Ascending aorta (tissue), 2 donors: ENCODE measurements at places on chromosomes 5 and 9.
A peak's percentile ranks its signal among the peaks of the same experiment; 100 is the strongest.

DNA sequence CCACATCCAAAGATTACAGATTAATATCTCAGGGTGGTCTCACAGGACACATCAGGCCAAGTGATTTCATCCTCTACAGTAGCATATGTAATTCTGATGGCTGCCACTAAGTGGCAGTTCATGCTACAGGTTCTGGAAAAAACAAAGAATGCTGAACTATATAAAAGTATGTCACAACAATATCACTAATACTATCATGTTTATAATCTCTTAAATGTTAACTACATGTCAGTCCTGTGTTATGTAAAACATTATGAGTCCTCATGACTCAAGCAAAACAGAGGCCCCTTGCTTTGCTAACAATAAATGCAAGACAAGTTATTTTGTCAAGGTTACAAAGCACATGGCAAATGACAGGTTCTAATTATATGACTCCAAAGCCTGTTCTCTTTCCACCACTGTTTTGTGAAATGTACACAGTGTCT lies 233.2 kb downstream of the FBXL17 start:
- no peak overlapping the region for H3K27ac ChIP-seq
- H3K4me3 ChIP-seq = no peak overlapping the region

DNA sequence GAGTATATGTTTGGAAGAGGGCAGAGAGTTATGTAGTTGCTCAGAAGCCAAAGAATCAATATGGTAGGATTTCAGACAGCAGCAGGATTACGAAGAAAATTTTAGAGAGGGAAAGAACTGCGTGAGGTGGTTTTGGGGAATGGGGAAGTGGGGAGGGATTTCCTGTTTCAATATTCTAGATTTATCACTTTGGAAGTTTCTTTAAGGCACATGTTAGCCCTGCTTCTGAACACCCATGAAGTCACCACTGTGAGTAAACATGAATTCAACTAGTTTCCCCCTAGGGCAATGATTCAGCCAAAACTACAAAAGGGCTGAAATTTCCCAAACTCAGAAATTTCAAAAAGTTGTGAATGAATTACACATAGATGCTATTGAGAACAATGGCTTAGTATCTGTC lies 132.2 kb downstream of the EBF1 start:
- DNase-seq = no peak
- peaks cover 29% of the 10 kb centered on the region for H3K4me1 ChIP-seq
- H3K27me3 ChIP-seq = no peaks in the 10 kb centered on the region
- no peak overlapping the region for H3K4me3 ChIP-seq

- H3K27ac ChIP-seq = no peak overlapping the region
- no peak for DNase-seq
- H3K4me3 ChIP-seq = no peak overlapping the region
- peaks cover 3% of the 10 kb centered on the region for H3K4me1 ChIP-seq
These were observed 19.9 kb downstream of the SLC44A1 start for GRCh38 chr9:105264380-105264779.

DNA sequence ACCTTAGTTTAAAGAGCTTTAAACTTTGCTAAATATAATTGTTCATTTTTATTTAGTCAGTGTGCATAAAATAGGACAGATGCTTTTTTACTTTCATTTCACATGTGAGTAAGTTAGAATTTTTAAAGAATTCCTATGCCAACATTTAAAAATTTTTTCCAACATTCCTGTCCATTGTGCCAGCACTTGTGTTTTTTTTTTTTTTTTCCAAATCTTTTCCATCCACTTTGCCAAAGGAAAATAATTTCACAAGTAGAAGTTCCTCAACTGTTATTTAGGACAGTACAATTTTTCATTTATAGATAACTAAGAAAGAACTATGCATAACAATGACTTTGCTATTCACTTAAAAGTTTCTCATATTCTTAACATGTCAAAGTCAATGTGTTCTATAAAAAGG lies 189.5 kb downstream of the ADAMTS6 start:
- H3K27ac ChIP-seq = peak overlapping the region; percentile 22
- peak overlapping the region; percentile 29 for H3K4me3 ChIP-seq
- DNase-seq = no peak
- H3K36me3 ChIP-seq = no peaks in the 10 kb centered on the region
- no peaks in the 10 kb centered on the region for H3K4me1 ChIP-seq

- no peaks in the 10 kb centered on the region for H3K4me1 ChIP-seq
- peaks cover 25% of the 10 kb centered on the region for H3K36me3 ChIP-seq
- no peak overlapping the region for H3K4me3 ChIP-seq
- H3K27me3 ChIP-seq = no peaks in the 10 kb centered on the region
- no peak overlapping the region for H3K27ac ChIP-seq
- DNase-seq = no peak
These were observed 61.3 kb downstream of the SECISBP2 start for GRCh38 chr9:89379508-89380115.
